Mesenteric fat pad (tissue), 1 donor: ENCODE measurements at places on chromosomes 6 and 20. TPM values are rescaled to one million over a fixed set of nuclear protein-coding genes. Genes with fewer than 3 reads are reported as not detected.

Gene CCN6
- not detected for total RNA-seq

Gene GUCA1A
- not detected for total RNA-seq

Gene FAM217A
- total RNA-seq: not detected

Gene SPAG4
- total RNA-seq: 2.2 TPM

Gene CLPSL2
- total RNA-seq: not detected

DNA sequence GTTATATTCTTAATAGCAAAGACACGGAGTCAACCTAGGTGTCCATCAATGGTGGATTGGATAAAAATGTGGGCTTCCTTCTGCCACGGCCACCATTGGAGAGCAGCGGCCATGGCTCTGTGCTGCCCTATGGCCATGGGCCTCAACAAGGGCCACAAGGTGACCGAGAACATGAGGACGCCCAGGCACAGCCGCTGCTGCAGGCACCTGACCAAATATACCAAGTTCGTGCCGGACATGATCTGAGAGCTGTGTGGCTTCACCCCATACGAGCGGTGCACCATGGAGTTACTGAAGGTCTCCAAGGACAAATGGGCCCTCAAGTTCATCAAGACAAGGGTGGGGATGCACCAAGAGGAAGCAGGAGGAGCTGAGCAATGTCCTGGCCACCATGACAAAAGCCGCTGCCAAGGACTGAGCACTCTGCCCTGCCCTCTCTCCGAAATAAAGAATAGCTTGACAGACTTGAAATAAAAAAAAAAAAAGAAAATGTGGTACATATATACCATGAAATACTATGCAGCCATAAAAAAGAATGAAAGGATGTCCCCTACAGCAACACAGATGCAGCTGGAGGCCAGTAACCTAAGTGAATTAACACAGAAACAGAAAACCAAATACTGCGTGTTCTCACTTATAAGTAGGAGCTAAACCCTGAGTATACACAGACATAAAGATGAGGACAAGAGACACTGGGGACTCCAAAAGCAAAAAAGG is 81.0 kb downstream of the FKBP5 start:
- DNase-seq: no peak

DNA sequence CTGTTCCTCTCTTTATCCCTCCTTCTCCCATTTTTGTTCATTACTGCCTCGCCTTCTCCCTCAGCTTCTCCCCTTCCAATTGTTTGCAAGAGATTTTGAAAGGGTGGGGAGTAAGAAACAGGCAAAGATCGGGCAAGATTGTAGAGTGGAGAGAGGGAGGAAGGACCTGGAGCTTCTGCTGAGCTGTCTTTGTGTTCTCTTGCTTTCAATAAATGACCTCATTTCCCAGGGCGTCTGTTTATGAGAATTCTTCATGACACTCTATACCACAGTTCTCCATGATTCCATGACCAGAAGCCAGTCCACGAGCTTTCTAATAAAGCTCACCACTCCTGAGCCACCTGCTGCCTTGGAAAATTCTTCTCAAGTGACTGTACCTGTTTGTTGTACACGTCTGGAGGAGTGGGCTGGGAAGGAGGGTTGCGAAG is 50.0 kb upstream of the PLEKHG1 start:
- DNase-seq: no peak

DNA sequence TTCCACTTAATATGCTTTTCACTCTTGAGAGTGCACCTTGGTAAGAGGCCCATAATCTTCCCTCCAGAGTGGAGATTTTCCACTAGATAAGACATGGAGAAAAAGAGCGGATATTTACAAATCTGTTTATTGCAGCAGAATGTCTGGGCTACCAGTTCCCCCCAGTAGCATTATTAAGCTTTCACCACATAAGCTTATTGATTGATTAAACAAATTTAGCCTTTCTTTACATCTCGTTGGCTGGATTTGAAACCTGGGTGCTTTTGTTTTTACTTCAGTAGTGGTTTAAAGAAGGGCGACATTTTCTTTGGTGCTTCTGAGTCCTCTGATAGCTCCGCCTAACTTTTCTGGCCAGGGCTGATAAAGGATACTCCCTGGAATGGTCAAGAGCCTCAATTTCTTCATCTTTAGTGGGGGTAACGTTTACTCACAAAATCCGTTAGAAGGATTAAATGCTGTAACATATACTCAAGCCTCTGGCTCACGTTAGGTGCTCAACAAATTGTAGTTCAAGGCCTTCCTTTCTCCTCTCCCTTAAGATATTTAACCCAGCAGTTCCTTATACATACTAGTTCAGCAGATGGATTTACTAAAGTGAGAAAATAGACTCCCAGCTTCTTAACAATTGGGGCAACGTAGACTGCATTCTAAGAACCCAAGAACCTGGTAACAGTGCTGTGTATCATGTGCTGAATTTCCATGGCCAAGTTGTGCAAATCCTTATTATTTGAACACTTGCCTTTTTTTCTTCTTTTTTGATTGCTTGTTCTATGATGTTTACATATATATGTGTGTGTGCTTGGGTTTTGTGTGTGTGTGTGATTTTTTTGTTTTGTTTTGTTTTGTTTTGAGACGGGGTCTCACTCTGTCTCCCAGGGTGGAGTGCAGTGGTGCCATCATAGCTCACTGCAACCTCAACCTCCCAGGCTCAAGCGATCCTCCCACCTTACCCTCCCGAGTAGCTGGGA is 91.4 kb downstream of the RREB1 start:
- DNase-seq: no peak

GRCh38 chr20:61596687-61597330 is 344.7 kb downstream of the CDH4 start:
- DNase-seq: no peak

GRCh38 chr6:137919837-137920730 is 53.0 kb downstream of the TNFAIP3 start:
- DNase-seq: no peak

GRCh38 chr6:19968201-19968600 is 131.0 kb downstream of the ID4 start:
- no peak for DNase-seq

DNA sequence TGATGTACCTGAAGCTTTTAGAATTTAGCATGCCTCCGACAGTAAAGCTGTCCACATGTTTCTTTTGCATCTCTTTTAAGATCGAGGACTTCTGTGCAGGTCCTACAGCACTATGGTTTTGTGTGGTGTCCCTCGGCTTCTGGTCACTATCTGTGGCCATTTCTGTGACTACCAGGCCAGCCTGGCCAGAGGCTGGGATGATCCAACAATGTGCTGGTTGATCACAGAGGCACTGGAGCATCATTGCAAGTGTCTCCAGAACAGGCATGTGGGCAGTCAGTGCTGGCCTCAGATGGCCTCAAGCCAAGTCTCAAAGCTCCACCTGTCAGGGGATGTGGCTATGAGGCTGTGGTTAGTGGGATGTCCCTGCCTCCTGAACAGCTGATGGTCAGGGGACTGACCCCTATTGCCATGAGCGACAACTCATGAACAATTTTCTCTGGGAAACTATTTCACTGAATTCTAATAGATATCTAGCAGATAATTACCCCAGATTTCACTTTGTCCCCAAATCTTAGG is 136.6 kb downstream of the SYNDIG1 start:
- DNase-seq: no peak

GRCh38 chr6:71250099-71250602 is 38.5 kb upstream of the OGFRL1 start:
- no peak for DNase-seq

DNA sequence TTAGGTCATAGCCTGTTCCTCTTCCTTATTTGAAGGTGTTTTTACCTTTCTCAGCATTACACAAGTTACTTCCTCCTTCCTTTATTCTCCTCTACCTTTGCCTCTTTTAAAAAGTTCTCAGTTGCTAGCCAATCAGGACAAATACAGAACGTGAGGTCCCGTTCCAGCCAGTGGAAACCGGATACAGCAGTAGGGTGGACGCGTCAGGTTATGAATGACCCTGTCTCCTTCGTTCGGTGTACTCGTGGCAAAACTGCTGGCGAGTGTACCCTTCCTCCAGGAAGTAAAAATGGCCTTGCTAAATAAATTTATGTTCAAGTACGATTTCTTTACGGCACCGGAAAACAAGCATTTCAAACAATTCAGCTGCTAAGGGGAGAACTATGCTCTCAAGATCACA is 77.0 kb upstream of the MLN start:
- DNase-seq: no peak

GRCh38 chr20:3923818-3924217 is 34.6 kb downstream of the PANK2 start:
- DNase-seq: no peak

DNA sequence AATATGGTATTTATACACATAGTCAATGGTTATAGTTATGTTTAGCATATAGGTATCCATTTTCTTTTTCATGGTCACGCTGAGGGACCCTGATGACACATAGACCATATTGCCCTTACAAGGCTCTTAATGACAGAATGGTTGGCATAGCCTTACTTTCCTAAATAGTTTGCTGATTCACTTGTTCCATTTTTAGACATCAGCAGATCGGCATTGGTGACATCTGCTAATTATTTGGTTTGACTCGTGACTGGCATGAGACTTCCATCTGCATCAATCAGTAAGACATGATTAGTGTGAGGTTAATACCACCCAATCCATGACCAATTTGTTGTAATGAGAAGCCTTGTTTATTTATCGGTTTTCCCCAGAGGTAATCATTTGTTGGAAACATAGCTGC is 309.7 kb downstream of the ALDH8A1 start:
- no peak for DNase-seq

DNA sequence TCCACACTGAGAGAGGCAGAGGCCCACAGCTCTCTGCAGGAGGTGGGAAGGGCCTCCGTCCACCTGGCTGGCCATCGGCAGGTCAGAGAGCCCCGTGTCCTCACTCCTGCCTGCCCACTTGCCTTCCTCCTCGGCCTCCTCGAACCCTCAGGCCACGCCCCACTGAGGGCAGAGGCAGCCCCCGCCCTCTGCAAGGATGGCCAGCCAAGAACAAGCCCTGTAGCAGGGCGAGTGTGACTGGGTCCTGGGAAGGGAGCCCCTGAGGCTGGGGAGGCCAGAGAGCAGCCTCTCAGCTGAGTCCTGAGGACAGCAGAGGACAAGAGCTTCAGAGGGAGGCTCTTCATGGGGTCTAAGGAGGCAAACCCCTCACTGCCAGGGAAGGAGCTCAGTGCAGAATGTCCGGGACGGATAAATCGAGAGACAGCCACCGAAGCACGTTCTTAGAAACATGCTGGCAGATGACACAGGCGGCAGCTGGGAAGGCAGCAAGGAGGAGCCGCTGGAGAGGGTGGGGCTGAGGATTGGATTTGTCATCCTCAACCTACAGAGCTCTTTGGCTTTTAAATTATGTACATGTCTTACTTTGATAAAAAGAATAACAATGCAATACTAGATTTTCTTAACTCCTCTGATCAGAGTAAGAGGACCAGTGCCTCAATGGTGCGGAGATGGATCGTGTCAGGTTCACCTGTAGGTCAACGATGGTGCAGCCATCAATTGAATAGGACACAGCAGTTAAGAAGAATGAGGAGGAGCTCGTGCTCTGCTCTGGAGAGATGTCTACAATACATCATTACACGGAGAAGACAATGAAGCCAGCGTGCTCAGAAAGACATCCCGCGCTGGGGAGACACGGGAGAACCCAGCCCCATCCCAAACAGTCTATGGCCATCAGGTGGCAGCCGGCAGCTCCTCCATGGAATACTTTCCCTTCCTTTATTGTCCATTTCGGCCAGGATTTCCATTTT is 53.0 kb downstream of the GNAS-AS1 start:
- no peak for DNase-seq

GRCh38 chr6:92687278-92687677 is 732.1 kb downstream of the EPHA7 start:
- DNase-seq: no peak

DNA sequence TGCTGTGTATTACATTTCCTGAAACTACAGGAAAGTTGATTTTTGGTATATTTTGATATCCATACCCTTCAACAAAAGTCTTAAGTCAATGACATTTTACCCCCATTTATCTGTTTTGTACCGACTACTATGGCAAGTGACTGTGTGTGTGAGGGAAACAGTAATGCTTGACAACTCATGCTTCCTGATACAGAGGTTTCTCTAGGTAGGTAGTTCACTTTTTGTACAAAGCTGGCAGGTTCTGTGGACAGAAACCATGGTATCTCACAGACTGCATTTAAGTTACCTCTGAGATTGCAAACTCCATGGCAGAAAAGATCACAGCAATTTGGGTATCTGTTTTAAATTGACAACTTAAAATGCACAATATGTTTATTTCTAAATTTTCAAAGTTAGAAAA is 28.8 kb downstream of the FARS2 start:
- DNase-seq: no peak

DNA sequence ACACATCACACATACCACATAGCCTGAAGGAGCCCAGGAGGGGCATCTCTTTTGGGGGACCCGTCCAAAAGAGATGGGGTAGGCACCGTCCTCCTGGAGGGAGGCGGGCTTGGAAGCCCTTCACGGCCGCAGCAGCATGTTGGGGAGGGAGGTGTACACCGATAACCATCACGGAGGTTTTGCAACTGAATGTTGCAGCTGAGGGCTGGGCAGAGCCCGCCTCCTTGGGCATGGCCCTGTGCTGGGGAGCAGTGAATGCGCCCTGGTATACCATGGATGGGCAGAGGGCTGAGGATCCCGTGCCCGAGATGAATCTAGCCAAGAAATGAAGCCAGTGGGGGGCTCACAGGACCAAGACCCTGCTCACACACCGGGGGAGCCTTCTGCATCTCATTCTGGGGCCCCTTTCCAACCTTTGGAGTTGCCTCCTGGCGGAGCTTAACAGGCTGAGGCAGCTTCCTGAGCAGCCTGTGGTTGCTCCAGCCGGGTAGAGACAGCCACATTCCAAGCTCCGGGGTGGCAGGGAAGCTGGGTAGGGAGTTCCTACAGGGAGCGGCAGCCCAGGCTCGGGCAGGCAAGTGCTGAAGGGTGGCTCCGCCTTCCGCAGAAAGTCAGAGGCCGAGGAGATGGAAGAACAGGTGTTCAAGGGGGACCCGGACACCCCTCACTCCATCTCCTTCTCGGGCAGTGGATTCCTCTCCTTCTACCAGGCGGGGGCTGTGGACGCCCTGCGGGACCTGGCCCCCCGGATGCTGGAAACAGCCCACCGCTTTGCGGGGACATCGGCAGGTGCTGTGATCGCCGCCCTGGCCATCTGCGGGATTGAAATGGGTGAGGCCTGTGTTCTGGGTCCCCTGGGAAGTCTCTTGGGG is at the start of gene PNPLA1:
PNPLA1 (plus strand) TSS at position 227 of the 872 bp plus-strand sequence; CDS start at position 627, 400 bp downstream.
- DNase-seq: no peak

DNA sequence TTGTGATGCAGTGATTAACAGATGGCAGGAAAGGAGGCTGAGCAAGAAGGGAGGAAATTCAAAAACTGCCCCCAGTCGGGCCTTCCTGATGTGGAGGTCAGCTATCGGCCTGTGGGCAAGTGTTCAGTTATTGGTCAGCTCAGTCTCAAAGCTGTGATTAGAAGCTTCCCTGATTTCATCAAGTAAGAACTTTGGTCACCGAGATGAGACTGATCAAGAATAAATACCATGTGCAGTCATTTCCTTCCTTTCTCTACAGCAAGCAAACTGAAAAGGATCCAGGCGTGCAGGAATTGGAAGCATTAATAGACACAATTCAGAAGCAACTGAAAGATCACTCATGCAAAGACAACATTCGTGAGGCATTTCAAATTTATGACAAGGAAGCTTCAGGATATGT is 69.7 kb downstream of the EFHC1 start:
- no peak for DNase-seq

GRCh38 chr20:44204832-44205215 is 5.7 kb downstream of the OSER1 start:
- DNase-seq: no peak
